AG04449 (cell line): ENCODE measurements at places on chromosomes 2 and 18.

- peak; percentile 41 for DNase-seq
Observed at GRCh38 chr2:69816923-69817542, 12.4 kb upstream of the GMCL1 start.

GRCh38 chr2:198044777-198045176 is 240.4 kb downstream of the PLCL1 start:
- DNase-seq, result no peak

GRCh38 chr2:226836548-226836885 is 663 bp downstream of the RHBDD1 start:
- no peak for DNase-seq

GRCh38 chr2:74067221-74067747 is 80.4 kb downstream of the BOLA3 start:
- no peak for DNase-seq

- DNase-seq, result no peak
Observed at GRCh38 chr2:20671036-20671735, 4.2 kb downstream of the GDF7 start.

DNA sequence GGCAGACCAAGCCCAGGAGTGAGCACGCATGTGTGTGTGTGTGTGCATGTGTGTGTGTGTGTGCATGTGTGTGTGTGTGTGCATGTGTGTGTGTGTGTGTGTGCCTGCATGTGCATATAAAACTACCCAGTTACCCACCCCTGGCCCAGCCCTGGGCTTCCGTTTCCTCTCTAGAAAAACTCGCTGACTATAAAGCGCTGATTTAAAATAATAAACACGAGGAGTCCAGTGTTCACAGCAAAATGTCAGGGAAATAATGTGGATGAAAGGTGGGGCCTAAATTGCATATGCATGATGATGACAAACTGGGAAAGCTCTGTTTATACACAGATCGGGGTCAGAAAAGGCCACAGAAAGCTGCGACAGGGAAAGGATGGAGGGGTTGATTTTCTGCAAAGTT is 7.5 kb downstream of the ADCY3 start:
- DNase-seq, result no peak

- no peak for DNase-seq
Observed at GRCh38 chr2:38173683-38174082, 97.7 kb upstream of the CYP1B1 start.

DNA sequence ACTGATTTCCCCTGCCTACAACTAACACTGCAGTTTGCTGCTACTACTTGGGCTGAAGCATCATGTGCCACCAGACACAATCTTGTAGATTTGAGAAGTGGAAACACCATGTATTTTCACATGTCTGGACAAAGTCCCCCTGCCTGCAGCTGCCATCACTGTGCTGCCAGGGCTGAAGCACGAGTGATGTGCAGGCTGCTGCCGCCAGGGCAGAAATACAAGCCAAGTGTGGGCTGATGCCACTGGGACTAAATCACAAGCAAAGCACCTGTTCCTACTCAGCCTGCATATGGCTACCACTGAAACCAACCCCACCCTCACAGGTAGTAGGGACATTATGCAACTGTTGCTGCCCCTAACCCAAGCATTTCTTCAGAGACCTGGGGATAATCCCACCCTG is 179.5 kb upstream of the SLC35G4 start:
- DNase-seq, result no peak

GRCh38 chr2:1611886-1612285 is 132.4 kb downstream of the PXDN start:
- no peak for DNase-seq

DNA sequence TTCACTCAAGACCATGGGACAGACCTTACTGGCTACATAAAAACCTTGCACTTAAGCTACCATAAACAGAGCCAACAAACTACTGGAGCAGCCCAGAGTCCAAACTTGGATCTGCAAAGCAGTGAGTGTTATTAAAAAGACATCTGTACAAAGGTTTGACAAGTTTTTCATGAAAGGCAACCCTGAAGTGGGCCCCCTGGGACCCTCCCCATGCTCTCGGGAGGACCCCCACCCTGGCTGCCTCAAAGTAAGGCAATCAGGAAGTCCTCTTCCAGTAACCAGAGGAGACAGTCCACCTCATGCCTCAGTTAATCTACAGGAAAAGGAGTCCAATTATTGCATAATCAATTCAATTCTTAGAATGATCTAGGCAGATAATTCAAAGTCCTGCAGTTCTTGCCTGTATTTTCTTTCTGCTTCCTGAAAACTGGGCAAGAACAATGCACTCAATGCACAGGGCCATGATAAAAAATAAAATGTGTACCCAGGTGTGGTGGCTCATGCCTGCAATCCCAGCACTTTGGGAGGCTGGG is 69.7 kb downstream of the TBC1D8 start:
- no peak for DNase-seq

- no peak for DNase-seq
Observed at GRCh38 chr2:96734880-96735583, 4.8 kb downstream of the LMAN2L start.

DNA sequence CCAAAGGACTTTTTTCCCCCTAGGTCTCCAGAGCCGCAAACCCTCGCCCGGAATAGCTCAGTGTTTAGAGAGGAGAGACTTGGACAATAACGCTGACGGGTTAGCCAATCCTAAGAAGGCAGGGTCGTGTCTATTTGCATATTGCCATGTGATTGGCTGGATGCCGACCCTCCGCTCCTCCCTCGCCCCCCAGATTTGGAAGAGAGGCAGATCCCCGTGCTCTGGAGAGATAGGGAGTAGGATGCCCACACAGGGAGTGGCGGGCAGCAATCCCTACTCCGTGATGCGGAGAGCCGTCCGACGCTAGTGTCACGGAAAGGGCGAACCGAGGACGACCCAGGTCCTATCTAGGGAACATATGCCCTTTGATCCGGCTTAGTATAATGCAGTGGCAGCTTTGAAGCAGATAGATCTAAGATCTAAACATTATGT is 1.4 kb downstream of the WNT6 start:
- no peak for DNase-seq

- no peak for DNase-seq
Observed at GRCh38 chr2:153770359-153770991, 101.2 kb upstream of the GALNT13 start.

DNA sequence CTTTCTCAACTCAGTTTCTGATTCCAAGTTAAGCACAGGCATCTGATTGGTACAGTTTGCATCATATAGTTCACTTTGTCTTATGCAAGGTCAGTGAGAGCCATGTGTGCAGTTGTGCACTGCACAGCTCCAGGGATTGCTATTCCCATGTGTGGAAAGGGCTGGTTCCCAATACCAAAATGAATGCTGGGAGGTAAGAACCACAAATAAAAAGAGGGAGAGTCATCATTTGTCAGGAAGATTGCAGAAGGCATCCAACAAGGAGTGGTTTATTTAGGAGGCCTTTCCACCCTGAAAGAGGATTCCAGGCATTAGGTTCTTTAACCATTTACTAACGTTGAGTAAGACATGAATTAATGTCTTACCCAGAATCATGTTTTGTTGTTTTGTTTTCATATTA is 141.2 kb upstream of the ST6GAL2 start:
- no peak for DNase-seq

DNA sequence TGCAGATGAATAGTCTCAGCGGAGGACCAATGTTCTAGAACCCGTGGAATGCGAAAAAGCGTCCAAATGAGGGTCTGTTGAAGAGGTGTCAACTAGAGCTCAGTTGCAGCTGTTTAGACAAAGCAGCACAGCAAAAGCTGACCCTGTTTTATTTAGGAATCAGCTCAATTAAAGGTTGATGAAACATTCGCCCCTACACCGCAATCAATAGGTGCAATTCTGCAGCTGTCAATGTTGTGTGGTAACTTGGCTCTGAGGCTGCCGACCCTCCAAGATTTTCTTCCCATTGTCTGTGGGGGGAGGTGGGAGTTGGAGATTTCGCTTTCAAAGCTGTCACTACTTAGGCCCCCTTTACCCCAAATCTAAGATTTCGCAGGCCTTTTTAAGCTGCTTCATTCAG is 330.0 kb downstream of the ETAA1 start:
- DNase-seq, result no peak

- no peak for DNase-seq
Observed at GRCh38 chr2:140696449-140696848, 1434.4 kb downstream of the LRP1B start.

GRCh38 chr2:150581717-150582472 is 94.4 kb upstream of the RND3 start:
- no peak for DNase-seq

- no peak for DNase-seq
Observed at GRCh38 chr2:176566496-176566895, 297.3 kb downstream of the MTX2 start.

DNA sequence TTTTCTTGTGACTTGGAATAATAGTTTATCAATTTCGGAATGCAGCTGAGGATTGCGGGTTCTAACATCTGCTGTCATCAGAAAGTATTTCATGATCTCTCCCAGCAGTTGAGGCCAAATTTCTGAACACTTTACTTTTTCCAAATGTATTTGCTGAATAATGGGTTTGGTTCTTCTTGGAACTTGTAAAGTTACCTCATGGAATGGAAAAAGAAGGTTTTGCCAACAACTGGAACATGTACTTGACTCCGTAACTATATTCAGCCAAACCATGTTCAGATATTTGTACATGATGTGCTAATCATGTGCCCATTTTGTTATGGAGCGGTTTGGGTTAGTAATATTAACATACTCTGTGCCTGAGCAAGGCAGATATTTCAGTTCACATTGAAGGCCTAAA is 119.6 kb downstream of the LCLAT1 start:
- no peak for DNase-seq

DNA sequence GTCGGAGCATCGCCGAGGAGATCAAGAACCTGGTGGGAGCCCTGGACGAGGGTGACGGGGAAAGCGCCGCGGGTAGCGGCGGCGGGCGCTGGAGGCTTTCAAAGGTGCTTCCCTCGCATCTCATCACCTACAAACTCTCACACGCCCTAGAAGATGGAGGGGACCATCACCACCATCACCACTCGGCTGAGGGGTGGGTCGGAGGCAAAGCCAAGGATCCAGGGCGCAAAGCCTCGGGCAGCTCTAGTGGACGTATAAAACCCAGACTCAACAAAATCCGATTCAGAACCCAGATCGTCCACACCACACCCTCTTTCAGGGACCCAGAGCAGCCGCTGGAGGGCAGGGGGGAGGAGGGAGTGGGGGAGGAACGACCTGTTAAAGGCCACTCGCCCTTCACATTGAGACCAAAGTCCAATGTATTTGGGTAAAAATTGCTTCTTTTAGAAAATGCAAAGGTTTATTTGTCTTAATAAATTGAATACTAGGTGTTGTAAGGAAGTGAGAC is 1.5 kb downstream of the SOWAHC start:
- no peak for DNase-seq

- DNase-seq, result no peak
Observed at GRCh38 chr2:112140899-112141625, 2.9 kb downstream of the FBLN7 start.

DNA sequence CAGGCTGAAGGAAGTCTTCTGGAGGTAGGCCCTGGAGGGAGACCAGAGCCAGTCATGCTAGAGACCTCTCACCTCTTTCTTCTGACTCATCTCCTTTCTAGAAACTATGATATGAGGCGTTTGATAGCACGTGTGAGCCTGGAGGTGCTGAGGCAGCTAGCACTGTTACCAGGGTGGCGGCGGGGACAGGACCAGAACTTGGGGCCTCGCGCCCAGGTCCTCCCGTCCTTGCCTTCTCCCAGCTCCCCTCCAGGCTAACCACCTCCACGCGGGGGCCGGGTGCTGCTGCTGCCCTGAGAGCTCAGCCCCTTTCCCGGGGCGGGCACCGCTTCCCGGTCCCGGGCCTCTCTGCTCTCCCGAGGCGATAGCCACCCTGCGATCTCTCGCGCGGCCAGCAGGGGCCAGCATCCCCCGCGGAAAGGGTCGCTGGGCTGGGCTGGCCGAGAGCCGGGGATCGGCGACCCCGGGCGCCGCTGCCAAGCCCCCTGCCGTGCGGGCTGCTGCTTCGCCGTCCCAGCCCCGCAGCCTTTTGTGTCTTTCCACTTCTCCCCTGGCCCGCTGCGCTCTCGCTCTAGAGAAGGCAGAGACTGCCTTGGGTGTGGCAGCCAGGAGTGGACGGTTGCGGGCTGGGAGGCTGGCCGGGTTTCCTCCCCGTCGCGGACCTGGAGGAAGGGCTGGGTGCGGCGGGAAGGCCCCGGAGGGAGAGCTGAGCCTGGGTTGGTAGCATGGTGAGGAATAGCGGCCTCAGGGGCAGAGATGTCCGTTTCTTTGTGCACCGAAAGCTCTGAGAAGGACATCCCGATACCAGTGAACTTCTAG is 49.1 kb downstream of the TMEM17 start:
- DNase-seq, result no peak

DNA sequence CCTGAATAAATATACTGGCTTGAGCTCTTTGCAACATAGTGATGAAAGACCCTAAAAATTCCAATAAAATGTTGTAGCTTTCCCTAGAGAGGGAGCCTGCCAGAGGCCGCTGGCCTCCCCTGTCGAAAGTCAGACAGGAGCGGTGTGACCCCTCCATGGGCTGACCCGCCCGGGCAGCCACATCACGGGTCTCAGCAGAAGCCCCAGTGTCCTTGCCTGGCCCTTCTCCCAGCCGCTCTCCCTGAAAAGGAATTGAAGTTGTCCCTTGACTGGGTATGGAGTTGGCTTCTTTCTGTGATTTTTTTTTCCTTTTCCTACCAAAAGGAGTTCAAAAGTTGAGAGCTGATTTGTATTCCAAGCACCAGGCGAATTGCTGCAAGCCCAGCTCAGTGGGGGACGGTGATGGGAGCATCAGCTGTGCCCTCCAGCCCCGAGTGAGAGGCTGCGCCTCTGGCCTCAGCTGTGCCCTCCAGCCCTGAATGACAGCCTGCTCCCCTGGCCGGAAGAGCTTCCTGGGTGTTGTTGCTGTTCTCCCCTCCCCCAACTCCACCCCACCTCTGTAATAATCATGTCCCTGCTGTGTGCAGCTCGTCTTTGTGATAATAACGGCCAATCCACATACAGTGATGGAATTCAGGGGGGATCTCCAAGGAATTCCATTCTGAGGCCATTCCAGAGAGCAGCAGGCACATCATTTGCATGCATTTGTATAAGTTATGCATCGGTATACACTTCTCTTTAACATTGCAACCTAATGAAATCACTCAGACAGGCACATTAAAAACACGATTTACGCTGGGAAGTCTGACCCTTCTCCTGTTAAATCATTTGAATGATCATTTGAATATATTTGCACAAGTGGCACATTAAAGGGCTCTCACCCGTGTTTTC is 501.0 kb downstream of the EIPR1 start:
- DNase-seq, result no peak

- no peak for DNase-seq
Observed at GRCh38 chr2:188415754-188416083, 124.0 kb downstream of the GULP1 start.

DNA sequence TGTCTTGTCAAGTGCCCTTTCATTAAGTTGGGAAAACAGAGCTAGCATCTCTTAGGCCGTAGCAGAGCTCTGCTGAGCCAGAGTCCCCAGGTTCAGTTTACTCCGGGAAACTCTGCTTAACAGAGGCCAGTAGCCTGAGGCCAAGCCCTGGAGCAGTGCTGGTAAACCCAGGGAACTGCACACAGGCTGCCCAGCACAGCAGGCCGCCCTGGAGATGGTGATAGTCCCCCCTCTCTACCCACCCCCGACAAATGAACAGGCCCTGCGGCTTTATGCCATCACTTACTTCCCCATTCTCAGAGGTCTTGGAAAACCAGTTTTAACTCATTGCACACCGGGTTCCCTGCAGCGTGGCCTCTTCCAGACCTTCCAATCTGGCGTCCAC is 3.5 kb downstream of the CNNM4 start:
- no peak for DNase-seq
